ENCODE measurements at places on chromosomes 13 and 19.

GRCh38 chr19:2993579-2993978, 16.2 kb downstream of the TLE6 start:
- no peak for DNase-seq

- DNase-seq = no peak
Observed at GRCh38 chr13:75762955-75763354, 126.8 kb downstream of the LMO7 start.

- DNase-seq = no peak
Observed at GRCh38 chr19:50178320-50178719, 15.2 kb upstream of the IZUMO2 start.

- DNase-seq = no peak
Observed at GRCh38 chr13:27355894-27356293, 68.5 kb upstream of the GTF3A start.

- no peak for DNase-seq
Observed at GRCh38 chr13:41603917-41604316, 146.6 kb downstream of the RGCC start.

- no peak for DNase-seq
Observed at GRCh38 chr13:78884571-78884970, 225.6 kb upstream of the OBI1 start.

GRCh38 chr13:29858667-29859066, 8.2 kb upstream of the UBL3 start:
- no peak for DNase-seq

DNA sequence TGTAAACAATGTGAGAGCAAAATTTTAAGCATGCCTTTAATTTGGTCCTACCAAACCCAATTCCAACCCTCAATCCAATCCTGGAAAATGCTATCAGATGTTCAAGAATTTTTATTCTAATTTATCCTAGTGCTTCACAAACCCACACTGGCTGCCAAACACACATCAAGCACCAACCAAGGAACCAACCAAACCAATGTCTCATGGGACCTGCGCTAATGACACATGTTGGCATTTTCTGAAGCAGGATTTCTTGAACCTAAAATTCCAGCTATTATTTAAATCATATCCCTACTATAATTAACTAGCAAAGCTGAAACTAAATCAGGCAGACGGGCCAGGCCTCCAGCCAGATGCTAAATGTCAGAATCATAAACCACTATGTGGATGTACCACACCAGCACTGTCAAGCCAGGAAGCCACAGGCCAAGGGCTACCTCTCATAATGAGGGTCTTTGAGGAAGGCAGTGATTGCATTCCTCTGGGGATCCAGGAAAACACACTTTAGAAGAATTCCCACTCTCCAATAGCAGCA, 5.8 kb downstream of the LATS2 start:
- no peak for DNase-seq

DNA sequence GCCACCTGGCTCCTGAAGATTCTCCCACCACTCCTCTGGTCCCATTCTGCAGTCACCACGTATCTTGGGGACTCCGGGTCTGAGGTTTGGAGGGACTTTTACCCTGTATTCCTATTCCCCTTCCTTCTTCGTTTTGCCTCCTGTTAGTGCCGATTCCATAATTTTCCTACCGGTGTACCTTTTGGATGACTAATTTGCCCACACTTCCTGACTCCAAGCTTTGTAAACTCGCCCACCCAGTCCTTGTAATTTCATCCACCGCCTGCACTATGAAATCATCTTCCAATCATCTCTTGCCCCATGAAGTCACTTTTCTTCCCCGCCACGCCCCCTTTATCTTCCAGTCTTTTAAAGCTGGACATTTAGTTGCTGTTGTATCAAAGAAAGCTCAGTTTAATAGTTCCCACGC, 572 bp downstream of the UCHL3 start:
- no peak for DNase-seq

GRCh38 chr13:94660695-94661326, 51.5 kb downstream of the SOX21 start:
- no peak for DNase-seq

DNA sequence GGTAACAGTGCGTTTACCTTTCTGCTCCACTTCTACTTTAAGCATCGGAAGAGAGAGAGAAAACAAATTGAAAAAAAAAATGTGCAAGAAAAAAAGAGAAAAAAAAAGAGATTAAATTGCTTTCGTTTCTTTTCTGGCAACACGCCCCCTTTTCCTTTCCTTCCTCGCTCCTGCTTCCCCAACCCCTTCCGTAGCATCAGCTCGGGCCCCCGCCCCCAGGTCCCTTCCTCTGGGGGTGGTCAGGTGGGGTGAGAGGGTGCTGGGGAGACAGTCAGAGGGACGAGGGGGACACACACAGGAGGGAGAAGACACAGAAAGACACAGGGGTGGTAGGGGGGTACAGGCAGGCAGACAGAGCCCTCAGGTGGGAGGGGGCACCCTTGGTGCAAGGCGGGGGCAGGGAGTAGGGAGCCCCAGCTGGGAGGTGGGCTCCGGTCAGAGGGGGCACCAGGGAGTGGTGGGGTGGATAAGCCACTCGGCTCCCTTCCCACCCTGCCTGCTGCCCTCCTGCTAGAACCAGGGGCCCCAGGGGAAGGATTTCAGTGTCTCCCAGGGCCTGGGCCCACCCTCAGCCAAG, 30.7 kb upstream of the ASF1B start:
- DNase-seq = no peak

DNA sequence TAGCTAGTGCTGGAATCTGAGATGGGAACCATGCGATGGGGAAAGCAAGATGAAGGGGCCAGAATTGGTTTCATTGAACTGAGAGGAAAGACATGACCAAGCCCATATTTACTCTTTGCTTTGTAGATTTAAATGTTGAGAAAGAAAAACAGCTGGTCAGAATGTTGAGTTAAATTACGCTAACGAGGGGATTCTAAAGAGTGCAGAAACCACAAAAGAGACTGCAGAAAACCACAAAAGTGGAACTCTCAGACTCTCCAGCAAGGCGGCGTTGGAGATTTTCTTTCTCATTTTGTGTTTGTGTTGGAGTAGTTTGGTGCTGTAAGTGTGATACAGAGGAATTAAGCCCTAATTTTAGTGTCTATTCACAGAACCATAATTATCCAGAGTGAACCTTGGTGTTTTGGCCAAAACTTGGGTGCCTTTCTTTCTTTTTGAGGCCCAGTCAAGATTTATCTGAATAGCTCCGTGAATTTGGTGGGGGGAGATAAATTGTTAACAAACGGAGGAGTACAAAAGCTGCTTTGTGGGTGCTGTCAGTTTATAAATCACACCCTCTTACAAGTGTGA, 26.3 kb downstream of the SAE1 start:
- DNase-seq = no peak

DNA sequence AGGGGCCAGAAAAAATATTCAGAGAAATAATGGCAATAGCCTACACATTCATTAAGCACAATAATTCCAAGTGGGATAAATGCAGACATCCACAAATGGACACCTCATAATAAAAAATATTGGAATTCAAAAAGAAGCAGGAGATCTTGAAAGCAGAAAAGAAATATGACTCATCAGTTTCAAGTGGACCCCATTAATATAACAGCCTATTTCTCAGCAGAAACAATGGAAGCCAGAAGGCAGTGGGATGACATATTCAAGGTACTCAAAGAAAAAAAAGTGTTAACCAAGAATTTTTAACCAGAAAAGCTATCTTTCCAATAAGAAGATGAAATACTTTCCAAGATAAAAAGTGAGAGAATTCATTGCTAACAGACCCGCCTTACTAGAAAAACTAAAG, 48.4 kb upstream of the CYP2A13 start:
- DNase-seq = no peak

GRCh38 chr19:38765214-38765613, 8.1 kb downstream of the LGALS7 start:
- DNase-seq = no peak

DNA sequence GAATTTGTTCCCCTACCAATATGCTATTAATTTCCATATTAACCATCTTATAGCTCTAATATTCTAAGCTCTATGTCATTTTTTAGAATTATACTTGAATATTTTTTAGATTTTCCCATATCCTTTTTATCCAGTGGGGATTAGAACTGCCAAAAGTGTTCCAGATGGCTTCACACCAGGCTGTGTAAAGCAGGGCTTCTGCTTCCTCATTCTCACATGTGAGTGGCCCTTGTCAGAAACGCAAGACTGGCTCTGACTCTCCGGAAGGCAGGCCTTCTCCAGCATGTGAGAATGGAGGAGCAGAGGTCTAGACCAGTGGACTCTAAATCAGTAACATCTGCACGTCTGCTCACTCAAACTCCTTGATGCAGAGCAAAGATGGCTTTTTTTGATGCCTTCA, 650.1 kb downstream of the FGF9 start:
- DNase-seq = no peak

- DNase-seq = no peak
Observed at GRCh38 chr13:73187106-73187505, 128.3 kb downstream of the KLF5 start.

DNA sequence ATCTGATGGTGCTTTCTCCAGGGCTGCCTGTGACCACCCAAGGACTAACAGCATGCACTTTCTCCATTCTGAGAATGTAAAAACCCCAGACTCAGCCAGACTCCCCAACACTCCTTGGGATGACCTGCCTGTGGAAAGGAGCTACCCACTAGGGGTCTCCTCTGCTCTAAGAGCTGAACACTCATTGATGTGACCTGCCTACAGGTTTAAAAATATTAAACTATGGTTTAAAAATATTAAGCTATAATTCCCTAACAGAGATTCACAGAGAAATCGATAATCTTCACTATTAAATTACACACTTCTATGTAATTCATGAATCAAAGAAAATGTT, 696.2 kb upstream of the SLITRK5 start:
- no peak for DNase-seq

- no peak for DNase-seq
Observed at GRCh38 chr13:49292742-49293486, 45.2 kb downstream of the CDADC1 start.

GRCh38 chr13:58728126-58728525, 1096.6 kb downstream of the PCDH17 start:
- DNase-seq = no peak

- DNase-seq = peak; percentile 42
Observed at GRCh38 chr19:19211499-19212420, at the start of gene NCAN. Gene NCAN (plus strand): TSS chr19:19211958. CDS start chr19:19216954, 4,996 bp downstream.

GRCh38 chr13:100409132-100409531, 179.5 kb downstream of the GGACT start:
- DNase-seq = no peak

DNA sequence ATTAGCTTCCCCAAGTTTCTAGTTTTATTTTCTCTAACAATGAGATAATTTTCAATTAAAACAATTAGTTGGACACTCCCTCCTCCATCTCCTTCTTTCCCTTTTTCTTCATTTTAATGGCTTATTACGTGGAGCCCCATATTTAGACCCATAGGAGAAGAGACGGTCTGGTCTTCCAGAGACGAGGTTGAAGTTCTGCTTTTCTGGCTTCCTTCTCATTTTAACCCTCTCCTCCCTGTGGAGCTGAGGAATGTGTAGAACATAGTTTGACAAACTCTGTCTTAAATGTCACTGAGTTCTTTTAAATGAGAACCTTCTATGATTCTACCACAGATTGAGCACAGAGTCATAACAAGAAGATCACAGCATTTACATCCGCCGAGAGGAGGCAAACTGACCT, 86.8 kb downstream of the EDNRB start:
- no peak for DNase-seq

GRCh38 chr13:109100705-109101304, 471.4 kb downstream of the MYO16 start:
- no peak for DNase-seq

- DNase-seq = no peak
Observed at GRCh38 chr13:43776006-43776405, 10.8 kb downstream of the ENOX1 start.

DNA sequence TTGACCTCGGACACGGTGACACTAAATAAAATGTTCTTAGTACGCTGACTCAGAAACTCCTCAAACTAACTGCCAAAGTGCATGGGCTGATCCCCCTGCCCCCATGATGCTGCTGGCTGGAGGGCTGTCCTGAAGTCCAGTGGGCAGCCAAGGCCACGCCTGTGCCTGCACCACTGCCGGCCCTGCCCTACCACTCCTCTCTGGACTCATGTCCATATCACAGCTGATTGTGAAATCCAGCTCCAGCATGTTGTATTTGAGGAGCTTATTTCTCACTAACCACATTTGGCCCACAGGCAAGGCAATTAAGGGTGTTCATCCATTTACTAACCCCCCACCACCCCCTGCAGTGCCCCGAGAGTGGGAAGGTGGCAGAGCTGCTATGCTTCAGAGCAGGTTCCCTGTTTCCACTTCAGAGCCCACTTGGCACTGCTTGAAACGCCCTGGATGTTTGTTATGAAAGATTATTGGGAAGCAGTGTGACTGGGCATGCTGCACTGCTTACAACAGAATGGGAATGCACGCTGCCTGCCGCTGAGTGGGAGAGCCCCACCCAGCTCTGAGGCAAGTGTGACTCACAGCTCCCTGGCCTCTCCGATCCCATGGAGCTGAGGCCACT, 114.0 kb downstream of the UQCRFS1 start:
- DNase-seq = no peak

DNA sequence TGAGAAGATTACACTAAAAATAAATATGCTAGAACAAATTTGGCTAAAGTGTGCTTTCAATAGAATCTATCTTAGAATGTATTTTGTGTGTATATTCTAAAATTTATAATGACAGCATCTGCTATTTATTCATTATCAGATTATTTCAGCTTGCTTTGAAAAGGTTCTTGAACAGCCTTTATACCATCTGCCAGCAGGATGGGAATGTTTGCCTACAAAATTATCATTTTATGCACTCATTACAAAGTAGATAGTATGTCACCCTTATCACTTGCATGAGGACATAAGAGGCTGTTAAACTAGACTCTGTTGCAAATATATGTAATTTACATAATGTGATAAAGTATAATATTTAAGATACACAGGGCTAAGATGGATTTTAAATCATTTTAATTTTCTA, 1286.9 kb upstream of the PCDH20 start:
- no peak for DNase-seq

DNA sequence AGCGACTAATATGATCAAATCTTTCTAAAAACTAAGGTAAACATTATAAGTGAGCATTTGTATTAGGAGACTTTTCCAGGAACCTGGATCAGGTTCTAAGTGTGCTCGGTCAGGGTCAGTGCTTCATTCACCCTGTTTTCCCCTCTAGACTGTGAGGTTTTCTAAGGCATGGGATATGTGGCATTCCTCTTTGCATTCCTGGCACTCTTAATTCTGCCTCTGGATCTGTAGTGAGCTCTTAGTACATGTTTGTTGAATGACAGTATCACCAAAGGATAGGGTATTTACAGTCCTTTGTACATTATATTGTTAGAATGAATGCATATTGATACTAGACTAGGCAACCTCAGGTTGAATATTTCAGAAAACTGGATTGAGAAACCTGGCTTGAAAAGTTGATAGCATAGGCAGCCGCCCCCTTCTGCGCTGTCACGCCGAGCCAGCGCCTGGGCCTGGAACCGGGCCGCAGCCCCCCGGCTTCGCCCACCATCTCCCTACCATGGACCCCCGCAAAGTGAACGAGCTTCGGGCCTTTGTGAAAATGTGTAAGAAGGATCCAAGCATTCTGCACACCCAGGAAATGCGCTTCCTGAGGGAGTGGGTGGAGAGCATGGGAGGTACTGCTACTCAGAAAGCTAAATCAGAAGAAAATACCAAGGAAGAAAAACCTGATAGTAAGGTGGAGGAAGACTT, 156.5 kb downstream of the KCNRG start:
- no peak for DNase-seq

All from neuronal stem cell (in vitro differentiated cells).